Caki2 (cell line): ENCODE measurements at places on chromosomes 7 and 10. TPM values are rescaled to one million over a fixed set of nuclear protein-coding genes. Genes with fewer than 3 reads are reported as not detected.

DNA sequence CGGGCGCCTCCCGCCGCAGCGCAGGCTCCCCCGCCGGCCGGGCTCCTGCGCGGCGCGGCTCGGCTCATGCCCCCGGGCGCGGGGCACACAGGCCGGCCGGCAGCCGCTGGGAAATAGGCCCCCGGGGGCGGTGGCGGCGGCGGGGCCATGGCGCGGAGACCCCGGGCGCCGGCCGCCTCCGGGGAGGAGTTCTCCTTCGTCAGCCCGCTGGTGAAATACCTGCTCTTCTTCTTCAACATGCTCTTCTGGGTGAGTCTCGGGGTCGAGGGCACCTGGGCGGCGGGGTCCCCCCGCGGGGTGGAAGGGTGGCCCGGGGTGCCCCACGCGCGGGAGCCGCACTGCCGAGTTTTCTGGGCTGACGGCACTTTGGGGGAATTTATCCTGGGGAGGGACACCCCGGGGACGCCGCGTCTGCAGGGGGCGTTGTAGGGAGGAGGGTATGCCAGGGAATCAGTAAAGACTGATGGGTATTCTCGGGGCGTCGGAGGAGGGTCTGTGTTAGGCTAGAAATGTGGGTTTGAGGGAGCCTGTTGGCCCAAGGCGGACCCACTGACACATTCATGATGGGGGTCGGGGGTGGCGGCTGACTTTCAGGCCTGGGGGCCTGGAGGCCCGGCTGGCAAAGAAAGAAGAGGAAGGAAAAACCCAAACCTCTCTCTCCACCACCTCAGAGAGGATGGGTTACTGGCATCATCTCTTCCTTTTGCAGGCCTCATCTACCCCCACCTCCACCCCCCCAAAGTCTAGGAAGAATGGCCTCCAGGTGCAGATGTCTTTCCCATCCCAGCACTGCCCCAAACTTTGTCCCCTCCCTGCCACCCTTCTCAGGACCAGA is 544 bp downstream of the TSPAN33 start:
- no peak for DNase-seq

OPN1SW gene
- not detected in 2 replicates for total RNA-seq

CALML5 gene
- total RNA-seq, result not detected in 2 replicates

VGF gene
- total RNA-seq, result 0.14 and 0.74 TPM in 2 replicates
